ENCODE measurements at places on chromosomes 11 and 22.

DNA sequence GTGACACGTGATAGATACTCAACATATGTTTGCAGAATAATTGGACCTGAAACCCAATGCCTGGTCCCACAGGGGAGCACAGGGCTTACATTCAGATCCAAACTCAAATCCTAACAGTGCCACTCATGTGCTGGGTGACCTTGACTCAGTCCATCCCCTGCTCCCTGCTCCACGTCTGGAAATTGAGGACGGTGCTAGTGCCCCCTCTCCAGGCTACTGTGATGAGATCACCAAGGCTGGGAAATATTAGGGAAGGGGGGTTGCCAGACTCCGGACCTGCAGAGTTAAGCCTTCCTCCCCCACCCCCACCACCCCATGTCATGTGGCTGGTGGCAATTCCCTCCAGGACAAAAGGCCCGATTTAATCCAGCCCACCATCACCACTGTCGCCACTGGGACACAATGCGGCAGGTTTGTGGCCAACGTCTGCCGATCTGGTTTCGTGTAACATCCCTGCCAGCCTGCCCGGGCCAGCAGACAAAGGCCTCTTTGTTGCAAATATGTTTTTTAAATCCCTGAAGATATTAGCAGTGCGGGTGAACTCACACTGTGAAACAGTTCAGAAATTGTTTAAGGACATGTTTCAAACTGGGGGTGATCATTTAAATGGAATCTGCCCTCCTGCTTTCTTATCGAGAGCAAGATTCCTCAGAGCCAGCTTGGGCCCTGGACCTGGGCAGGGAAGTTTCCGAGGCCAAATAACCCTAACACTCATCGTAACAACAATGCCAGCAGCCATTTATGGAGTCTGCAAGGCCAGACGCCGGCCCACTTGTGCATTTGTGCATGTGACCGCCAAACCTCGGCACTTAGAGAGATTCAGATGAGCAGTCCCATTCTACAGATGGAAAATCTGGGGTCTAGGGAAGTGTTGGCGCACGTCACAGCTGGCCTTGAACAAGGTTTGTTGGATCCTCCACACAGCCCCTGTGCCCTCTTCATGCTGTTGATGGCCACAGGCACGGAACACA lies 19.6 kb upstream of the MN1 start:
- DNase-seq: no peak

GRCh38 chr11:112348480-112349029 lies 87.9 kb upstream of the PLET1 start:
- no peak for DNase-seq

GRCh38 chr22:28742562-28742962 lies 723 bp downstream of the HSCB start:
- DNase-seq: no peak

DNA sequence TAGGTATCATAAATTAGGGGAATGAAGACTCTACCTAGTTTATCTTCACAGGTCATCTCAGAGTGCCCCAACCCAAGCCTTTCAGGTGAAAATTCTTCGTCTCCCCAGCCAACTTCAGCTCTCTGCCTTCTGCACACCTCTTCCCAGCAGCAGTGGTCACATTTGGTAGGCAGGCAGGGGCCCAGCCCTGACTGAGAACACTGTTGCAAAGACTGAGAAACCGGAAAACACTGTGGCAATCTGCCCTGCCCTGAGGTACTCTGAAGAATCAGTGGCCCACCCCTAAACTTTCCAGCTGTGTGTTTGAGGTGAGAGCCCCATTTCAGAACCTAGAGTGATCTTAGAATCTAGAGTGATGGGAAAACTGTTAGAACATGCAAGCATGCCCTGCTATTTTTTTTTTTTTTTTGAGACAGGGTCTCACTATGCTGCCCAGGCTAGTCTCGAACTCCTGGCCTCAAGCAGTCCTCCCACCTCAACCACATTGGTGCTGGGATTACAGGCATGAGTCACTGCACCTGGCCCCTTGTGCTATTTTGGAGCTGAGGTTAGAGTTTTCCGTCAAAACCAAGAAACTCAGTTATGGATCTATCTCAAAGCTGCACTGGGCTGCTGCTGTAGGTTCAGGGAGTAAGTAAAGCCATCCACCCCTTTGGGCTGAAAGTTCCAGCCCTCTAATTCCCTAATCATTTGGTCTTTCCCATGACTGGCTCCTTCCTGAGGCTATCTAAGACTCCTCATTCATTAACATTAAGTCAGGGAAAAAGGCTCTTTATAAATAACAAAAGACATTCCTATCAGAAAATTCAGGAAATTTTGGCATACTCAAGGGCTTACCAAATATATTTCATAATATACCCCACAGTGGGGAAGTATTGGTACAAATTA lies 1.7 kb upstream of the LDHA start:
- no peak for DNase-seq

GRCh38 chr11:12413141-12414052 lies 36.0 kb downstream of the PARVA start:
- DNase-seq: no peak

DNA sequence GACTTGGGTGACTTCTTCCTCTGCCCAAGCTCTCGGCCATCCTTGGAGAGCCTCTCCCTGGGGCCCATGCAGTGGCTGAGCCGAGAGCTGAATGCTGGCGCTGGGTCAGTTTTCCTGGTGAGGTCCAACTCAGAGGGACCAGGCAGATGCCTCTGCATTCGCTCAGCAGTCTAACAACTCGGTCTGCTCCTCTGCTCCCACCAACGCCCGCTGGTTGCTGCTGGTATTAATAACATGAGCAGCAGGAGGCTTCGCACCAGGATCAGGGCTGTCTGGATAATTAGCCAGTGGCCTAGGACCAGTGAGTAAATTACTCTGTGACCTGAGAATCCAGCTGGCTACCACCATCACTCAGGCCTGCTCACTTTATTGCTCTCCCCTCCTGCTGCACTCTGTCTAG lies 77.7 kb upstream of the FAM181B start:
- no peak for DNase-seq

DNA sequence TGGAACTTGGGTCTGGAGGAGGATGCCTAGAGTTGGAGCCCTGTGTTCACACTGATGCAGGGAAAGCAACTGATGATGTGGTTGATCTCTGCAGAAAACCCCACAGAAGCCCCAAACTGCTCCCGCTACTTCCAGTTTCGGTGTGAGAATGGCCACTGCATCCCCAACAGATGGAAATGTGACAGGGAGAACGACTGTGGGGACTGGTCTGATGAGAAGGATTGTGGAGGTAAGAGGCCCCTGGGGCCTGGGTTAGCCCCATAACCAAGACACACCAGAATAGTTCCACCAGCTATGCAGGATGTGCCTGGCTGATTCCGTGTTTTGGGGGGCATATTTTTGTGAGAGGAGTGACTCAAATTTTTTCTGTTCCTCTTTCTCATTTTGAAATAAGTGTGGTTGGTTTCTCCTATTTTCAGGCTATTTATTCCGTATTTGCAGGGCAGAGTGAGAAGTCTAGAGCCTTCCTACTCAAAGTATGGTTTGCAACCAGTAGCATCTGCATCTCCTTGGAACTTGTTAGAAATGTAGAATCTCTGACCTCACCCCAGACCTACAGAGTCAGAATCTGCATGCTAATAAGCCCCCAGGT lies 137.3 kb upstream of the SORL1-AS1 start:
- no peak for DNase-seq

- no peak for DNase-seq
Measured at GRCh38 chr22:49453771-49454170, 373.9 kb downstream of the BRD1 start.

DNA sequence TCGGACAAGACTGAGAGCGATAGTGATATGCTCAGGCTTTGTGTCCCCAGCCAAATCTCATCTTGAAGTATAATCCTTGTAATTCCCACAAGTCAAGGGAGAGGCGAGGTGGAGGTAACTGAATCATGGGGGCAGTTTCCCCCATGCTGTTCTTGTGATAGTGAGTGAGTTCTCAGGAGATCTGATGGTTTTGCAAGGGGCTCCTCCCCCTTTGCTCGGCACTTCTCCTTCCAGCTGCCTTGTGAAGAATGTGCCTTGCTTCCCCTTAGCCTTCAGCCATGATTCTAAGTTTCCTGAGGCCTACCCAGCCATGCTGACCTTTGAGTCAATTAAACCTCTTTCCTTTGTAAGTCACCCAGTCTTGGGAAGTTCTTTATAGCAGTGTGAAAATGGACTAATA lies 7.5 kb upstream of the FOLR2 start:
- DNase-seq: no peak

GRCh38 chr11:118046051-118046963 lies 30.6 kb upstream of the TMPRSS4 start:
- peak; percentile 60 for DNase-seq

DNA sequence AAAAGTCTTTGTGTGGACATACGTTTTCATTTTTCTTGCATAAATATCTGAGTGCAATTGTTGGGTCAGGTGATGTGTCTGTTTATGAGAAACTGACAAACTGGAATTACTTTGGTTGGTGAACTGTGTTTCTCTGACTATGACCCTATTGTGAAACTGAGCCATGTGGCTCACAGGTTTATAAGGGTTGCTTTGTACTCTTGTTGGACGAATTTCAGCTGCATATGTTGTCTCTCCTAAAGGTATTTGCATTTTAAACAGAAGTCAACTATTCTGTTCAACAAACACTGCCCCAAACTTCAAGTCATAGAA lies 34.4 kb upstream of the RASD2 start:
- no peak for DNase-seq

DNA sequence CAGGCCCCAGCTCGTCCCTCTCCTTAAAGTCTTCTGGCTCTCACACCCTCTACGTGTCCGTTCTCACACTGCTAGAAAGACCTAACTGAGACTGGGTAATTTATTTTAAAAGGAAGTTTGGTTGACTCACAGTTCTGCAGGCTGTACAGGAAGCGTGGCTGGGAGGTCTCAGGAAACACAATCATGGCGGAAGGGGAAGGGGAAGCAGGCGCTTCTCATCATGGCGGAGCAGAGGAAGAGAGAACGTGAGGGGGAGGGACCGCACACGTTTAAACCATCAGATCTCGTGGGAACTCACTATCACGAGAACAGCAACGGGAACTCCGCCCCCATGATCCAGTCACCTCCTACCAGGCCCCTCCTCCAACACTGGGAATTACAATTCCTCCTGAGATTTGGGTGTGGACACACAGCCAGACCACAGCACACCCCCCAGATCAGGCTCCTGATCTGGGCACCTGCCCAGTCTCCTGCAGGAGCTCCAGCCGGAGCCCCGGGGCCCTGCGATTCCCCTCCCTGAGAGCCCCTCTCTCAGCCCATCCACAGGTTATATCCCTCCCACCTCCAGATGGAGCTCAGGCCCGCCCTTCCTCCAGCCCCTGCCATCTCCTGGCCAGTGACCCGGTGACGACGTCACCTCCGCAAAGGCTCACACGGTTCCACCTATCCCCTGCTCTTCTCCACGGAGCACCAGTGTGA lies 170.2 kb downstream of the BRD1 start:
- DNase-seq: peak; percentile 53

DNA sequence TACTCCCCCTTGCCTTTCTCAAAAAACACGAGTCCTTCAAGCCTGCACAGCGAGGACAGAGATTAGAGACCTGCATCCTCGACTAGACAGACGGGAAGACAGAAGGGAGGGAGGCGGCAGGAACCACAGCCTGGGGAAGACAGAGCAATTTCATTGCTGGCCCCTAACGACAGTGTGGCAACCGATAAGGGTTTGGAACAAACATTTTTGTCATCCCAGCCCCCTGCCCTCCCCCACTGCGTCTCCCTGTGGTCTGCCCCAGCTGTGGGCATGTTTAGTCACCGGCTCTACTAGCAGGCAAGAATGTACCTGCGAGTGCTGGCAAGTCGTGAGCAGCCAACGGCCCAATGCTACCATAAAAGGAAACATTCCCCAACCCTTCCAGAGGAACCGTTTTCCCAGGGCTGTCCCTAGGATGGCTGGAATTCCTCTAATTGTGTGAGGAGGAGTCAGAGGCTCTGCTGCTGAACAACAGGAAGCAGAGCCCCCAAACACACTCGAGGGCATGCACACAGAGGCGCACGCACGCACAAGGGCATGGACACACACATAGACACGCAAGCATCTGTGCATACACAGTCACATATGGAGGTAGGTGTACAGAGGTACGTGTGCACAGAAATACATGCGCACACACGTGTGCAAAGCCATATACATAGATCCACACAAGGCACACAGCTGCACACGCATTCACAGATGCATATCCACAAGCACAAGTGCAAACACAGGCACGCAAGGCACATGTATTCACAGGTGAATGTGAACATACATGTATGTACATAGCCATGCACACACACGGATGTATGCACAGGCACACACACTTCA lies 58.3 kb downstream of the MYH9 start:
- peak; percentile 82 for DNase-seq

GRCh38 chr22:23745791-23746190 lies 5.1 kb downstream of the ZNF70 start:
- DNase-seq: no peak

- DNase-seq: no peak
Measured at GRCh38 chr11:82750643-82751139, 17.0 kb upstream of the FAM181B start.

Data from T-helper 22 cell (primary cell).